Ovary (tissue), 10 donors: ENCODE measurements at places on chromosomes 16 and 17.

- no peak for DNase-seq
Measured at GRCh38 chr16:26139091-26139490, 447.3 kb downstream of the HS3ST4 start.

DNA sequence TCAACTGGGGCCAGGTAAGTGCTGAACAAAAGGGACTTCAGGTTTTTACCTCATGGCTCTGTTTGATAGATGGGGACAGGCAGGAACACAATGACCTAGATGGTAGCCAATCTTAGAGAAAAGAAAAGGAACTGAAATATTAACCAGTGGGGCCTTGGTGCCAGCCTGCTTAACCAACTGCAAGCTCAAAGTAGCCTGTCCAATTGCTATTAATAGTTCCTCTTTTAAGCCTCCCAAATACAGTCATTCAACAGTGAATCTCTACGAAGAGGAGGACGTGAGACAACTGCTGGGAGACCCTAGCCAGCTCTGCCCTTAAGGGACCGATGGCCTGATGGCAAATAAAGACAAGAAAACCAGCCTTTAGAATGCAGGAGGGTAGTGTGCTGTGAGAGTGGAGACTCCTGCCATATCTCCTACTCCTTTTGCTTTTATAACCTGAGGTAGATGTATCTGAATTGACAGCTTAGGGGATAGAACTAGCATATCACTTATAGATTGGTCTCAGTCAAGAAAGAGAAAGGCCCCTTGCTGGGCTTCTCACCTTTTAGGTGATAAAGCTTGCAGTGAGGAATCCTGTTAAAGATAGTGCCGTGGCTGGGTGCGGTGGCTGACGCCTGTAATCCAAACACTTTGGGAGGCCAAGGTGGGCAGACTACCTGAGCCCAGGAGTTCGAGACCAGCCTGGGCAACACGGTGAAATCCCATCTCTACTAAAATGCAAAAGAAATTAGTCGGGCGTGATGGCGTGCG is 28.3 kb downstream of the ARSG start:
- no peak for DNase-seq

DNA sequence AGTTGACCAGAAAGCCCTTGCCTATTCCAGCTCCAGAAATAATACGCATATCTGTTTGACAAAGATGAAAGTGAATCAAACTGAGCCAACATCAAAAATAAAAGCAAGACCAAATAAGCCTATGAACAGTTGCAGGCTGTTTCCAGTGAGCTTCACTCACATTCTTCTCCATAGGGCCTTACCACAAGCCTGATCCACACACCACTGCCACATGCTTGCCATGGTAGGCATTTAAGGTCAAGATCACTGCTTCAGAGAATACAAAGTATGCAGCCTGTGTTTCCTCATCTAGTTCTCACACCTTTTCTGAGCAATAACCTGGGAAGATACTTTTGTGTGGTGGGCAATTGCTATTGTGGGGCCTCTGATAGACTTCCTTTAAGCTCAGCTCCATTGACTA is 1060.2 kb downstream of the CDH11 start:
- no peak for DNase-seq

GRCh38 chr17:78883089-78883532 is 19.9 kb downstream of the CEP295NL start:
- peak; percentile 62 for DNase-seq
